Posterior vena cava (tissue), 2 donors: ENCODE measurements at places on chromosomes 3 and 15. TPM values are rescaled to one million over a fixed set of nuclear protein-coding genes. Genes with fewer than 3 reads are reported as not detected.

The EXD1 gene
- not detected for total RNA-seq

GRCh38 chr15:47517737-47518136 is 199.6 kb upstream of the SEMA6D start:
- no peak for DNase-seq

DNA sequence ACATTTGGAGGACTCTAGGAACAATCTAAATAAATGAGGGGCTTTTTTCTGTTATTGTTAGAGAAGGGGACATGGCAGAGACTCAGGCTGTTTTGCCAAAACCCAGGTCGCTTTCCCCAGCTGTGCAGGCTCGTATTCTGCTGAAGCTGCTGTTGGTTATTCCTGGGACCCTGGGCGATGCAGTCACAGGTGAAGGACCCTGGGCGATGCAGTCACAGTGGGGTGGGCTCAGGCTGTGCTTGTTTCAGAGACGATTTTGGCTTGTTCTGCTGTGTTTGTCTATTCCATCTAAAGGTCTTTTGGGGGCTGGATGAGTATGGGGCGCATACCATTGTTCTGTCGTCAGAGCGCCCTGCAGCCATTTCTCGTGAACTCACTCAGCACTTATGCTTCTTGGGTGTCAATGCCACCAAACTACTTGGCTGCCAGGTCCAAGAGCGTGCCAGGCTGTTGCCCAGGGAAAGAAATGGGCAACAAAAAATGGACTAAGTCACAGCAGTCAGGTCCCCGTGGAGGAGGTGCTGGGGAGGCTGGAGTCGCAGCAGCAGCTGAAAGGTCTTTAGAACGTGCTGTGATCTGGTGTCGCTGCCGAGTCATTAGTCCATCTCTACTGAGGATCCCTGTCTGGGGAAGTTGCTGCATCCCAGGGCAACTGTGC is 151.4 kb downstream of the CHDH start:
- DNase-seq, result no peak

DNA sequence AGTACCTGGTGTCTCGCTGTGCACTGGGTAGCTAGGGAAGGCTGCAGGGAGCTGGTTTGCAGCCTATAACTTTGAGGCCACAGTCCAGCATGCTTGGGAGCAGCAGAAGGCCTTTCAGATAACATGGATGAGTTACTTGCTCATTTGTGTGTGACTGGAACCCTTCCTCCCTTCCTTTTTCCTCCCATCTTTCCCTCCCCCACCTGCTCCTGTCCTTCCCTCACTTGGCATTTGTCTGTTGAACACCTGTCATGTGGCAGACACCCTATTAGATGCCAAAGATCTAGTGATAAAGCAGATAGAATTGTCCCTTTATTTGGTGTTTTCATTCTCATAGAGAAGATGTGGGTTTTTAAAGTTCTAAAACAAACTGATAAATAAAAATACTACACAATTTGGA is 71.6 kb downstream of the LRTM1 start:
- no peak for DNase-seq

- no peak for DNase-seq
Measured at GRCh38 chr15:76038512-76038911, 21.3 kb upstream of the TMEM266 start.
